ENCODE measurements at places on chromosomes 7 and 10. TPM values are rescaled to one million over a fixed set of nuclear protein-coding genes. Genes with fewer than 3 reads are reported as not detected.

Gene ARMC3
- not detected for total RNA-seq

Gene MYH16
- total RNA-seq = not detected

Gene SKAP2
- 16.9 TPM for total RNA-seq

Gene EN2
- 0.81 TPM for total RNA-seq

Gene PPP1R9A
- 21.8 TPM for total RNA-seq

Gene HOXA3
- total RNA-seq = 12.2 TPM

Gene INTS1
- 25.1 TPM for total RNA-seq

Gene PLAC9
- 4.7 TPM for total RNA-seq

Gene HOXA1
- 7.3 TPM for total RNA-seq

Gene TAS2R41
- total RNA-seq = not detected

Gene UNC5B
- 3.6 TPM for total RNA-seq

Gene SERPINE1
- total RNA-seq = 1.2 TPM

Gene LRRC17
- 71.2 TPM for total RNA-seq

Gene TEX47
- not detected for total RNA-seq

Gene GPR37
- 0.30 TPM for total RNA-seq

Gene FAM221A
- total RNA-seq = 1.5 TPM

Gene ARHGAP22
- total RNA-seq = not detected

Gene CRYGN
- total RNA-seq = not detected

Data from SJCRH30 (cell line).